ENCODE measurements at places on chromosomes 5 and 9. TPM values are rescaled to one million over a fixed set of nuclear protein-coding genes. Genes with fewer than 3 reads are reported as not detected.

GRCh38 chr5:87151547-87151946, 116.1 kb upstream of the RASA1 start:
- no peak for DNase-seq

- DNase-seq = no peak
These were observed 2.9 kb downstream of the RPL12 start for GRCh38 chr9:127448112-127448805.

DNA sequence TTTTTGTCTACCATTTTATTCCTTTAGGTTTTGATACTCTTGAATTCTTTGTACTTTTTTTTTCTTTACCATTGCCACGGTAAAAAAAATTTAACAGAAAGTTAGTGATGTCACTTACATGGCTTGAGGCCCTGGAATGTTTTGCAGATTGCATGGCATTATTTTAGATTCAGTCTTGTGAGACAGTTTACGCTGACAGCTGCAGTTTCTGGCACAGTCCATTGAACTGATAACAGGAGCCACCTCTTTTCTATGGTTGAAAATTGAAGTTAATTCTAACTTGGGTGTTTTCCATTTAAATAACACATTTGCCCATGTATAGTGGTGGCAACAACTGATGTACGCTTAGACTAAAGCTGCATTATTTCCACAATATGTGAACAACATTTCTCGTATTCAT, 1028.5 kb downstream of the CDH18 start:
- DNase-seq = no peak

DNA sequence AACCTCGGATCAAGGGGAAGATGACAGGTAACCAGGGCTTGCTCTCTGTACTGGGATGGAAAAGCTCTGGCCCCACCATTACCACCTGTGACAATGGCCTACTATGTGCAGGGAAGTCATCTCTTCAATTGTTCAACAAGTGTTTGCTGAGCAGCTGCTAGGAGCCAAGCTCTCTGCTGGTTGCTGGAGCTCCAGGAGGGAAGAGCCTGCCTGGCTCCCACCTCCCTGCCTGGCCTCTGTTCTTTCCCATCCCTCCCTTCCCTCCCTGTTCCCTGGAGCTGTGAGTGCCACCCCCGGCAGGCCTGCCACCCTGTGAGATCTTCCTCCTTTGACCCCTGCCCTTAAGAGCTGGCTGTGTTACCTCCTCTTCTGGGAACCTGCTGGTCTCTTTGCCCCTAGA, 59.7 kb upstream of the IER5L start:
- DNase-seq = no peak

DNA sequence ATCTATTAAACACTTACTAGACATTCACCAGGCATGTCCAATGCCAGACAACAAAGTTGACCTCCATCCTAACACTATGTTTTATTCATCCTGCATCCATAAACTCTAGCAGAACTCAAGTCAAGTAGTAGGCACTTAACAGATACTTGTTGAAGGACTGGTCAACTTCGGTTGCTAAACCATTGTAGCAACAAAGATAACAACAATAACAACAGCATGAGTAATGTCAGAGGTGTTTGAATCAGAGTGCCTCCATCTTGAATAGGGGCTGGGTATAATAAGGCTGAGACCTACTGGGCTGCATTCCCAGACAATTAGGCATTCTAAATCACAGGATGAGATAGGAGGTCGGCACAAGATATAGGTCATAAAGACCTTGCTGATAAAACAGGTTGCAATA, 180.5 kb upstream of the ZNF462 start:
- no peak for DNase-seq

DNA sequence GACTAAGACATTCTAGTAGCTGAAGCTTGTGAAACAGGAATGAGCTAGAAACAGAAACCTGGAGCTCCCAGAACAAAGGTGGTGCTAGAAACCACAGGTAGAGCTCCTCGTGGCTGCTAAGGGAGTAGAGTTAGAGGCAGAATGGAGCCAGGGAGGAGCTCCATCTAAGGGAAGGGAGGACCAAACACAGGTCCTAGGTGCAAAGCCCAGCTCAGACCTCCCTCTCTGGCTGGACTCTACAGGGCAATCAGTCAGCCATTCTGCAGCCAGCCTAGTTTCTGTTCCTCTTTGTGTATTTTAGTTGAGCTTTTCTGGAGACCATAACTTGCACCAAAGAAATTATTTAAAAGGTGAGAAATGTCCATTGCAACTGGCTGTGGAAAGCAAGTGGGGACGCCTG, 70.4 kb downstream of the CRB2 start:
- DNase-seq = peak; percentile 25

GRCh38 chr5:7391814-7392692, 3.9 kb upstream of the ADCY2 start:
- DNase-seq = no peak

- no peak for DNase-seq
These were observed 2.9 kb upstream of the CAVIN4 start for GRCh38 chr9:100575006-100575405.

The MRPL41 gene
- 45.4 TPM for total RNA-seq

The NFIL3 gene
- 65.1 TPM for total RNA-seq

The C5orf58 gene
- 0.15 TPM for total RNA-seq

The SLC46A2 gene
- total RNA-seq = not detected

All from breast epithelium (tissue), 4 donors.